ENCODE measurements at places on chromosomes 3 and 15. TPM values are rescaled to one million over a fixed set of nuclear protein-coding genes. Genes with fewer than 3 reads are reported as not detected.

GRCh38 chr3:100081311-100081710 is 33.0 kb downstream of the FILIP1L start:
- DNase-seq, result no peak

DNA sequence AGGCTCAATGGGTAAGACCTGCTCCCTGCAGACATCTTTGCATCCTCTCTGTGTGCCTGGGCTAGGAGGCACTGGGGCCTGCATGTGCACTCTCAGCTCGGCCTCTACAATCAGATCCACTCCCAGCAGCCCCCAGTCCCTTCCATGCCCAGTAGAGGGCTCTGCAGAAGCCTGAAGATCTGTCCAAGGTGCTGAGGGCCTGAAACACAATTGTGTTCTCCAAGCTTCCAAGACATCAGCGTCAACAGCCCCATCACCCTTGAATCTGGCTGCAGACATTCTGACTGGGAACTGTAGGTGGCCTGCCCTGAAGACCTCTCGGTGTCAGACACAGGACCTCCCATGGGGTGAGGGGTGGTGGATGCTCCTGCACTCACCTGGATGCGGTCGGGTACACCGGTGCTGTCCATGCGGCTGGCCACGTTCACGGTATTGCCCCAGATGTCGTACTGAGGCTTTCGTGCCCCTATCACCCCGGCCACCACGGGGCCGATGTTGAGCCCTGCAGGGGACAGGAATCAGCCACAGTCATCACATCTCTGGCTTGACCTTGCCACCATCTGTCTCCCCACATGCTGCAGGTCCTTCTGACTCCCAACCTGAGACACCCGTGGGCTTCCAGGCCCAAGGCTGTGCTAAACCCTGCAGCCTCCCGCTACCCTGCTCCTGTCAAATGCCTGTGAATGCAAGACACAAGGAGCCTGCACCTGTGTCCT is 84.7 kb downstream of the SEC22A start:
- peak; percentile 20 for DNase-seq

DNA sequence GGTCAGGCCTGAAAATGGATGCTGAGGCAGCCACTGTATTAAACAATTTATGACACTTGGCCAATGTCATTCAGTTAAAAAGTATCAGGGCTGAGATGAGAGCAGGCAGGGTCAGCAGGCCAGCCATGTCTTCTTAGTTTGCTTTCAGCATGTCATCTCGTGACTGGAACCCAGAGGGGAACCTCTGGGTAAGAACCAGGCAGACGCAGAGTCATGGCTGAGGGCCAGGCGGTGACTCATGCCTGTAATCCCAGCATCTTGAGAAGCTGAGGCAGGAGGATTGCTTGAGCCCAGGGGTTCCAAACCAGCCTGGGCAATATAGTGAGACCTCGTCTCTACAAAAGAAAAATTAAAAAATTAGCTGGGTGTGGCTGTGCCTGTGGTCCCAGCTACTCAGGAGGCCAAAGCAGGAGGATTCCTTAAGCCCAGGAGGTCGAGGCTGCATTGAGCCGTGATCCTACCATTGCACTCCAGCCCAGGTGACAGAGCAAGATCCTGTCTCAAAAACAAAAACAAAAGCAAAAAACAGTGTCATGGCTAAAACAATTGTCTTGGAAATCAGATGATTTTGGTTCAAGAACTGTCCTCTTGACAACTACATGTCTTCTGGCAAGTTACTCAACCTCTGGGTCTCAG is 11.7 kb downstream of the BCL2L10 start:
- peak; percentile 61 for DNase-seq

DNA sequence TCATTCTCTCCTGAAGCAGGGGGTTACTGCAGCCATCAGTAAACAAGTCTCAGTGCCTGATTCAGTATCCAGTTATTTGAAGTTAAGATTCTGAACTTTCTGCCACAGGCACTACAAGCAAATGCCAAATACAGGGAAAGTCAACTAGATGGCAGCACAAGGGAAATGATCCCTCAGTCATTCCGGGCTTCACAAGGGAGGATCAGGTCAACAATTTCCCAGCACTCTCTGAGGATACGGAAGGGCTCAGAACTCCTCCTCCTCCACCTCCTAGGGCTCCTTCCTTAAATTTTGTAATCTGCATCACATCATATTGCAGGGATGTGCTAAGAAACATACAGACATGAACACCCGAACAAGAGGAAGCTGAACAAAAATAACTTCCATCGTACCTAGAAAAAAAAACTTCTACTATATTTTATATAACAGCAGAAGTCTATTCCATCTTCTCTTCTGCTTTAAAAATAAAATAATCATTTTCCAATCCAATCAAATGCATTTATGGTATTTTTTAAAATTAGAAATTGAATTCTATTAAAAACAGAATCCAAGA is 187.1 kb downstream of the FMN1 start:
- no peak for DNase-seq

DNA sequence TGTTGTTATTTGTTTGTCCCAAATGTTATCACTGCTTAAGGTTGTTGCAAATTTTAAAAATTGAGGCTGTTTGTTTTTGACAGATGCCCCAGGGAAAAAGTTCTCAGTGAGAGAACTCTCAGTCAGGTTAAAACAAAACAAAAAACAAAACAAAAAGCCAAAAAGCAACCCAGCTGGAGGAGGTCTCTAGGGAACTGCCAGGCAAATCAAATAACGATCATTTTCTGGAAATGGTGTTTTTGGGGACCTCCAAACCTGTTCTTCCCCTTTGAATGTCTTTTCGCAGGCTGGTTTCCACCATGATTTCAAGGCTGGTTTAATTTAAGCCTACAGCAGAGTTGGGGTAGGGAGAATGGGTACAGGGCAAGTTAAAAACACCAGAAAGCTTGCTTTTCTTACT is 27.2 kb downstream of the SPINK8 start:
- no peak for DNase-seq

- DNase-seq, result no peak
Observed at GRCh38 chr15:43251871-43252250, 14.9 kb downstream of the TGM5 start.

DNA sequence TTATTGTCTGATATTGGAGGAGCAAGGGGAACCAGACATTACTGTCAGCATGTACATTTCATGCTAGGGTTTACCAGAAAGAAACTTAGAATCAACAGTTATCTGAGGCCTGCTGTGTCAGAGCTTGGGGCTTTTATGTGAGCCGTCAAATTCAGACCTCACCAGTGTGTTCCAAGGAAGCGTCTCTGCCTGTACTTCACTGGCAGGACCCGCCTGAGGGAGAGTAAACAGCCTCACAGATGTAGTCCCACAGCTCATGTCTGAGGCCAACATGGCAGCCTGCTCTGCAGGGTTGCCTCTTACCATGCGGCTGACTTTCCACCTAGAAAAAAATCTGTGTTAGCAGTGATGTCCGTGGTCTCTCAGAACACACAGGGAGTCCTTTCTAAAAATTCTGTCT is 74.3 kb downstream of the GHSR start:
- no peak for DNase-seq

DCLK3 gene
- 15.0 TPM for total RNA-seq

PLA1A gene
- total RNA-seq, result 2.5 TPM

CASR gene
- total RNA-seq, result 0.39 TPM

AP3B2 gene
- total RNA-seq, result 0.59 TPM

Measured in tibial nerve (tissue), 4 donors.